Gastrocnemius medialis (tissue), 4 donors: ENCODE measurements at places on chromosomes 1 and 21. TPM values are rescaled to one million over a fixed set of nuclear protein-coding genes. Genes with fewer than 3 reads are reported as not detected.

Gene LRRC71
- total RNA-seq, result not detected

DNA sequence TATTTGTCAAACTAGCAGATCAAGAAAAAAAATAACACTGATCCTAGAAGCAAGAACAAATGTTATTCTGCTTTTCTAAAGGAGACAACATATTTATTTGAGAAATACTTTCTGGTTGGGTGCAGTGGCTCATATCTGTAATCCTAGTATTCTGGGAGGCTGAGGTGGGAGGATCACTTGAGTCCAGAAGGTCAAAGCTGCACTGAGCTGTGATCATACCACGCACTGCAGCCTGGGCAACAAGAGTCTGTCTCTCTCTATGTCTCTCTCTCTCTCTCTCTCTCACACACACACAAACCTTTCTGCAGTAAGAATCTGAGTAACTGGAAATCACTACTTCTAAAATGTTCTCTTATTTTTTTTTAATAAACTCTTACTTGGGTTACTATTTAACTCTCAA is 31.2 kb downstream of the PRPF38A start:
- H3K4me1 ChIP-seq, result no peaks in the 10 kb centered on the region
- peaks cover 82% of the 10 kb centered on the region for H3K36me3 ChIP-seq
- no peak for DNase-seq
- no peak overlapping the region for H3K27ac ChIP-seq
- no peak overlapping the region for H3K4me3 ChIP-seq

DNA sequence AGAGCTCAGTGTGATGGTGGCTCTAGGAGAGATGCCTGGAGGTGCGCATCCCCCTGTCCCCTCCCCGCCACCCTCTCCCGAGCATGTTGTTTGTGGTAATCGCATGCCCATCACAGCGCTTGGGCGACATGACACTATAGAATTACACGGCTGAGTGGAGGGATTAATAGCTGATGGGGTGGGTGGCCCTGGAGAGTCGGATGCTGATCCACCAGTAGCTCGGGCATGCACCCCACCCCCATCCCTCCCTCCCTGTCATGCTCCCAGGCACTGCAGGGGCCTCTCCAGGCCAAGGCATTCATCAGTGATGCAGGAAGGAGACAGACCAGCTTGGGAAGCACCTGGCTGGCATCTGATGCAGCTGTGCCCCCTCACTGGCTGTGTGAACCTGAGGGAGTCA is 159.0 kb upstream of the IGSF21 start:
- DNase-seq, result no peak
- no peaks in the 10 kb centered on the region for H3K36me3 ChIP-seq
- H3K4me3 ChIP-seq, result no peak overlapping the region
- H3K27me3 ChIP-seq, result peaks cover 16% of the 10 kb centered on the region

GRCh38 chr21:34276711-34277425 is 86.9 kb upstream of the KCNE2 start:
- DNase-seq, result no peak
- no peaks in the 10 kb centered on the region for H3K27me3 ChIP-seq
- H3K27ac ChIP-seq, result no peak overlapping the region
- H3K4me3 ChIP-seq, result no peak overlapping the region

- no peak overlapping the region for H3K27ac ChIP-seq
- no peaks in the 10 kb centered on the region for H3K36me3 ChIP-seq
- H3K27me3 ChIP-seq, result no peaks in the 10 kb centered on the region
- DNase-seq, result no peak
These were observed 70.9 kb upstream of the FAM78B start for GRCh38 chr1:166237675-166238074.

Gene CDC42SE1
- 20.7 TPM for total RNA-seq

Gene HSD3B2
- not detected for total RNA-seq

- no peak overlapping the region for H3K27ac ChIP-seq
- H3K27me3 ChIP-seq, result no peaks in the 10 kb centered on the region
- H3K4me1 ChIP-seq, result no peaks in the 10 kb centered on the region
- H3K36me3 ChIP-seq, result no peaks in the 10 kb centered on the region
These were observed 284.9 kb downstream of the AJAP1 start for GRCh38 chr1:4939266-4939665.

- H3K4me3 ChIP-seq, result no peak overlapping the region
- H3K27me3 ChIP-seq, result no peaks in the 10 kb centered on the region
- DNase-seq, result no peak
- H3K4me1 ChIP-seq, result peaks cover 5% of the 10 kb centered on the region
- no peaks in the 10 kb centered on the region for H3K36me3 ChIP-seq
These were observed 96.1 kb upstream of the HIVEP3 start for GRCh38 chr1:42014823-42015222.

Gene LRRIQ3
- total RNA-seq, result 2.2 TPM

- H3K4me3 ChIP-seq, result no peak overlapping the region
- H3K4me1 ChIP-seq, result no peaks in the 10 kb centered on the region
- no peaks in the 10 kb centered on the region for H3K36me3 ChIP-seq
- no peak for DNase-seq
These were observed 95.7 kb downstream of the UROD start for GRCh38 chr1:45107782-45108181.
